Naive thymus-derived CD8-positive, alpha-beta T cell (primary cell): ENCODE measurements at places on chromosomes 13 and 19. TPM values are rescaled to one million over a fixed set of nuclear protein-coding genes. Genes with fewer than 3 reads are reported as not detected.

GRCh38 chr13:113768018-113768905 lies 9.2 kb downstream of the TMEM255B start:
- DNase-seq = no peak

GRCh38 chr19:51531349-51532315 lies at the start of gene SIGLEC6:
Gene SIGLEC6, minus strand, starts transcription at chr19:51531670. Its CDS starts 22 bp downstream, at chr19:51531648.
- no peak for DNase-seq

POU2F2 gene
- total RNA-seq = 85.0 TPM

DNA sequence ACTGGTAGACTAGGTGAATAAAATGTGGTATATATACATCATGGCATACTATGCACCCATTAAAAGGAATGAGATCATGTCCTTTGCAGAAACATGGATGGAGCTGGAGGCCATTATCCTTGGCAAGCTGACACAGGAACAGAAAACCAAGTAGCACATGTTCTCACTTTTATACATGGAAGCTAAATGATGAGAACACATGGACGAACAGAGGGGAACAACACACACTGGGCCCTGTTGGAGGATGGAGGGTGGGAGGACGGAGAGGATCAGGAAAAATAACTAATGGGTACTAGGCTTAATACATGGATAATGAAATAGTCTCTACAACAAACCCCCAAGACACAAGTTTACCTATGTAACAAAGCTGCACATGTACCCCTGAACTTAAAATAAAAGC lies 780.0 kb downstream of the DACH1 start:
- no peak for DNase-seq

SIX5 gene
- 1.4 TPM for total RNA-seq

GRCh38 chr13:63206461-63206860 lies 1790.8 kb upstream of the PCDH20 start:
- DNase-seq = no peak

FCAR gene
- total RNA-seq = not detected

PEAK3 gene
- 0.23 TPM for total RNA-seq

DNA sequence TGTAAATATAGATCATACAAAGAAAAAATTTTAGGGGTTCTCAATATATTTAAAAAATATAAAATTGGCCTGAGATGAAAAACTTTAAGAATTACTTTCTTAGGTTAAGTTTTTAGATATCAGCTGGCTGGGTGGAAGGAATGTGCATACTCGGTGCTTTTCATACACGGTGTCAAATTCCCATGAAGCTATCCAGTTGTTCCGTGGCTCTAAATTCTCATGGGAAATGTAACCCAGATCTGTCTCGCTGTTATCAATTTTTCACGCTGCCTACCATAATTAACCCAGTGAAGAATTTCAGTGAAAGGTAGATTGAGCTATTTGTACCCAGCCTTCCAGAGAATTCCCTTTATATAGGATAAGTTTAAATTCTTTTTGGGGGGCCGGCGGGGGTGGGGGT lies 11.6 kb upstream of the ZNF835 start:
- DNase-seq = no peak

OR10H1 gene
- not detected for total RNA-seq

DNA sequence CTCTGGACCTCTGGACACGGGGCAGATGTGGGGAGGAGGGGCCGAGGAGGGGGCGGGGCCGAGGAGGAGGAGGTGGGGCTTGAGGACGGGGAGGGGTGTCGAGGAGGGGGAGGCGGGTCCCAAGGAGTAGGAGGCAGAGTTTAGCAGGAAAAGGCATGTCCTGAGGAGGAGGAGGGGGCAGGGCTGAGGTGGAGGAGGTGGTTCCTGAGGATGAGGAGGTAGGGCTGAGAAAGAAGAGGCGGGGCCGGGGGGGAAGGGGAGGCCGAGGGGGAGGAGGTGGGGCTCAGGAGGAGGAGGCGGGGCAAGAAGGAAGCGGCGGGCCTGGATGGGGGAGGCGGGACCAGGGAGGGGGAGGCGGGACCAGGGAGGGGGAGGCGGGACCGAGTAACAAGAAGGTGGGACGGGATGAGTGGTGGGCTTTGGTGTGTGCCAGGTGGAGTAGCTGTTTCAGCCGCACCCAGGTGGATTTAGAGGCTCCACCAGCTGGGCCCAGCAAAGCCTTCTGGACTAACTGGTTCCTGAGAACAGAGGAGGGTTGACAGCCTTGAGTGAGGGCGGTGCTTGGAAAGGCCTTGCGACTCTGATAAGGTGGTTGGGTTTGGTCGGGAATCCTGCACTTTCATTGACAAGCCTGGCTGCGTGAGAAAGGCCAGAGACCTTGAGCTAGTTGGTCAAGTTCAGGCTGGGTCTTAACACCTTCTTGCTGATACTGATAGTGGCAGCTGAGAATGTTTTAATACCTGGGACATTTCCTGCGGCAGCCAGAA lies 7.7 kb downstream of the TECR start:
- peak; percentile 49 for DNase-seq

- DNase-seq = no peak
These were observed 117.5 kb downstream of the CCNA1 start for GRCh38 chr13:36549755-36550154.

CCDC194 gene
- total RNA-seq = 3.4 TPM

KLK15 gene
- not detected for total RNA-seq
